ENCODE measurements at places on chromosomes 13 and 19. TPM values are rescaled to one million over a fixed set of nuclear protein-coding genes. Genes with fewer than 3 reads are reported as not detected.

VN1R4 gene
- total RNA-seq = not detected

PABPC3 gene
- total RNA-seq = 0.59 TPM

KLK15 gene
- not detected for total RNA-seq

PLVAP gene
- not detected for total RNA-seq

ZNRF4 gene
- total RNA-seq = not detected

ITM2B gene
- 77.5 TPM for total RNA-seq

RGCC gene
- total RNA-seq = 128 TPM

SLC7A9 gene
- not detected for total RNA-seq

ZNF816 gene
- total RNA-seq = 9.0 TPM

CYP4F2 gene
- total RNA-seq = 0.36 TPM

KCNC3 gene
- 0.51 TPM for total RNA-seq

PSG1 gene
- not detected for total RNA-seq

ALOX5AP gene
- total RNA-seq = 34.1 TPM

TRPC4 gene
- total RNA-seq = not detected

Data from activated CD8-positive, alpha-beta memory T cell treated with anti-CD3 and anti-CD28 coated beads for 36 hours (primary cell).